ENCODE measurements at places on chromosomes 16 and 17.

- DNase-seq, result no peak
Measured at GRCh38 chr17:50421308-50422051, 4.5 kb upstream of the ACSF2 start.

- no peak for DNase-seq
Measured at GRCh38 chr16:89323120-89323960, 105.8 kb downstream of the ZNF778 start.

DNA sequence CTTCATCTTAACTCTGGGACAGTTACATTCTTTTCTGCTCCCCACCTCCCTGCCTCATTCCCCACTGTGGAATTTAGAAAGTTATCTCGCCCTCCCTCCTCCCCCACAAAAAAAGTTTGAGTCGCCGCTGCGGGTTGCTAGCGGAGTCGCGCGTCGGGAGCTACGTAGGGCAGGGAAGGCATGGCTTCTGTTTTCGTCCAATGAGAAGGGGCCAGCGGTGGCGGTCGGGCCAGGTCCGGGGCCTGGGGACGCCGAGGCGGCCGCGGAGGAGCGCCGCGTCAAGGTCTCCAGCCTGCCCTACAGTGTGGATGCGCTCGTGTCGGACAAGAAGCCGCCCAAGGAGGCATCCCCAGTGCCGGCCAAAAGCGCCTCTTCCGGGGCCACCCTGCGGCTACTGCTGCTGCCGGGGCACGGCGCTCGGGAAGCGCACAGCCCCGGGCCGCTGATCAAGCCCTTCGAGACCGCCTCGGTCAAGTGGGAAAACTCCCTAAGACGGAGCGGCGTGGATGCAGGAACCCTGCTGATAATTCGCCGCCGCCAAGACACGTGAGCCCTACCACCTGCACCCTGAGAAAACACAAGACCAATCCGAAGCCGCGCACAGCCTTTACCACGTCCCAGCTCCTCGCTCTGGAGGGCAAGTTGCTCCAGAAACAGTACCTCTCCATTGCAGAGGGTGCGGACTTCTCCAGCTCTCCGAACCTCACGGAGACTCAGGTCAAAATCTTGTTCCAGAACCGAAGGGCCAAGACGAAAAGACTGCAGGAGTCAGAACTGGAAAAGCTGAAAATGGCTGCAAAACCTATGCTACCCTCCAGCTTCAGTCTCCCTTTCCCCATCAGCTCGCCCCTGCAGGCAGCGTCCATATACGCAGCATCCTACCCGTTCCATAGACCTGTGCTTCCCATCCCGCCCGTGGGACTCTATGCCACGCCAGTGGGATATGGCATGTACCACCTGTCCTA lies 8.9 kb downstream of the OR4D1 start:
- DNase-seq, result peak; percentile 55

GRCh38 chr17:6989779-6990178 lies 6.1 kb upstream of the ALOX12 start:
- DNase-seq, result no peak

DNA sequence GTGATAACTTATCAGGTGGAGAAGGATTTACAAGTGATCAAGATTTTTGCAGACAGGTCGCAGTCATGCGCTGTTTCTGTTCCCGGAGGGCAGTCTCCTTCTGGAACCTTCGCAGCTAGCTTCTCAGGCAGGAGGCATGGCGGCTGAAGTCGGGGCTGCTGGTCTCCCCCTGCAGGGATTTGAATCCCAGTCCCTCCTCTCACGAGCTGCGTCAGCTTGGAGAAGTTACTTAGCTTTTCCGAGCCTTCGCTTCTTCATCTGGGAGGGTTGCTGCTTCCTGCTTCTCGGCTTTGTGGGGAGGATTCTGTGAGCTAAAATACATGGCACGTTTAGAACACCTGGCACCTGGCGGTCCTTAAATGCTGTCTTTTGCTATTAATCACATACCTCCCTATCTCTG lies 287.8 kb upstream of the FOXF1 start:
- no peak for DNase-seq

DNA sequence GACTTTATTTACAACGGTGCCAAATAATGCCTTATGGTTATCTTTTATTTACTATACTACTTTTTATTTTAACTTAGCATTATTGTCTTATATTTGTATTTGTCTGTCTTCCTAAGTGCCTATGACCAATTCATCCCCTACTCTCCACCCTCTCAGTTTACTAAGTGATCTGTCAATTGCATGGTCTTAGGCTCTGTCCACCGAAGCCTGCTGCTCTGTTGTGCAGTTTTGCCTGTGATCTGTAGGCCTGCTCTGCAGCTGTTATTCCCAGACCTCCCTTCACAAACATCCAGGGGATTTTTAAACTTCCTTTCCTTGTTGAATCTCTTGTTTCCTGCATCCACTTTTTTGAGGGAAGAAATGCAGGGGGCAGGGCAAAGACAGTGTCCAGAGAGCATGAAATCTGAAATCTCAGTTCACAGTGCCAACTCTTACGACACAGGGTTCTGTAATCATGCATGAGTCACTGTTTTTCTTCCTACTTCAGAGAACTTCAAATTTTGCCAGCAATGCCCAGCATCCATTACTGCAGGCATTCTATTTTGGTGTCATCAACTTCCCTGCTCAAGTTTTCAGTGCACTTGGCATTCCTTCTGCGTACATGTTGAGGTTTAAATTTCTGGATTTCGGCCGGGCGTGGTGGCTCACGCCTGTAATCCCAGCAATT lies 11.4 kb downstream of the SLFN5 start:
- DNase-seq, result no peak

- no peak for DNase-seq
Measured at GRCh38 chr17:16046966-16047365, 47.3 kb downstream of the TTC19 start.

DNA sequence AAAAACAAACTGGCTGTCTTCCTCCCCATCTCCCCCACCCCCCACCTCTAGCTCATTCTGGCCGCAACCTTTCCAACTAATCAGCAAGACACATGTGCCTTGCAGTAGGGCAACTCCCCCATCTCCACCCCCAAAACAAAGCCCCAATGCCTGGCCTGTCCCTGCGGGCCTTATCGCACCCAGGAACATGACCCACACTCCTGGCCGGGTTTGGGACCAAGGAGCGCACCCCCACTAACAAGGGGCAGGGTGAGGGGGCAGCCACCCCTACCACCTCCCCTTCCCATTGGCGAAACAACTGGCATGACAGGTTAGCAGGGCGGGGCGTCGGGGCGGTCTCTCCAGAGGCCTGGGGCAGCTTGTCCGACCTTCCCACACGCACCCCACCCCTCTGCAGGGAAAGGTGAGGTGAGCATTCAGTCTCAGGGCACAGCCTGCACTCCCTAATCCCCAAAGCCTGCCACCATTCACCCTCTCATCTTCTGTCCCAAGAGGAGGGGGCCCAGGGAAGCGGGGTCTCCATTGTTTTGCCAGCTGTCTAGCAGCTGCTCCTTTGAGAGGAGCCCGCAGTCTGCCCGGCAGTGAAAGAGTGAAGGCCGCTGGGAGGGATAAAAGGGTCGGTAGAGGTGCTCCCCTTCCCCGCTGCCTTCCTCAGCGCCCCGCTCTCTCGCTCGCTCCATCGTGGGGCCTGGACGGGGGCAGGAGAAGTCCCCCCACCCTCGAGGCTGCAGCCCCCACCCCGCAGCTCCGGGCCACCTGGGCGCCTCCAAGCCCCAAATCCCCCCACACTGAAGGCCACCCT lies 765 bp downstream of the MYO18A start:
- no peak for DNase-seq

DNA sequence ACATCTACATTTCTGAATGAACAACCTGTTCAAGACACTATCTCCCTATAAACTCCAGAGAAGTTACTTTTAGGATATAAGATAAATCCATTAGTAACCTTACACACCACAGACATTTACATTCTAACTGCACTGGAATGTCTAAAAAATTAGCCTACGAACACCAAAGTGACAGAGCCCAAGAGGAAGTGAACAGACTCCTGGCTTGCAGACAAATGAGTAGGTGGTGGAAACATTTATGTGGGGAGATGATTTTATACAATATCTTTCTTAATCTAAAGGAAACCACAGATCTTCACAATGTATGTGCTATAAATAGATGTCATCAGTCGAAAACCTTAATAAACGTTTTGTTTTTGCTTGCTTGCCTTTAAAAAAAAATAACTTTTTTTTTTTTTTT lies 18.8 kb downstream of the ZNF652 start:
- DNase-seq, result no peak

- peak; percentile 8 for DNase-seq
Measured at GRCh38 chr17:8832711-8833352, 33.7 kb upstream of the MFSD6L start.

- DNase-seq, result peak; percentile 77
Measured at GRCh38 chr17:81094509-81095382, 59.8 kb downstream of the BAIAP2 start.

DNA sequence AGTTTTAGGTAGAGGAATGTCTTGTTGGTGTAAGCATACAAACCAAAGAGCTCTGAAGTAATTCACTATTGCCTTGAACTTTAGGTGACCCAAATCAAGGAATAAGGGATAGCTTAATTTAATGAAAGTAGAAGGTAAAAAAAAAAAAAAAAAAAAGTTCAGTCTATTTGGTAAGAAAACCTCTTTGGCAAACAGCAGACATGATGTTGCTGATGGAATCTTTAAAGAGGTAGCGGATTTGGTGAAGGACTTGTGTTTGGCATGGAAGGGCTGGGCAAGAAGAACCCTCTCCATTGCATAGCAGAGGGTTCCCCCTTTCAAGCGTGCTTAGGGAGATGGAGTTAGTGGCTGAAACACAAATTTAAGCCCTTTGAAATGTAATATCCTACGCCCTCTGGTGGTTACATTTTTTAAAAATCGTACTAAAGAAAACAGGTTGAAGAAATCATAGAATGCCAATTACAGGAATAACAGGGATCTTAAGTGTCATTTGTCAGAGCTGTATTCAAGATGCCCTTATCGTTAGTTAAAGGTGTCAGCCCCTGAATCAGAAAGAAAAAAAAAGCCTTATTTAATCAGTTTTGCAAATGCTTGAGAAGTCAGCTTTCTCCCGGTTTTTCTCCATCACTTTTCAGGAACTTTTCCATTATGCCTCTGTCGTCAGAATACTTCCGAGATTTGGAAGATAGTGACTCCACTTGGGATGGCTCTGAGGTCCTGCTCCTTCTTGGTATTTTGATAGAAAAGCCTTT lies 383.1 kb downstream of the KCNJ2 start:
- DNase-seq, result no peak

- DNase-seq, result no peak
Measured at GRCh38 chr16:83482545-83483162, 325.1 kb upstream of the HSBP1 start.

All from stimulated activated CD4-positive, alpha-beta T cell treated with anti-CD3 and anti-CD28 coated beads, TNF-alpha, amount 100 ng/mL, for 48 hours (primary cell).